ENCODE measurements at places on chromosomes 5 and 9.

DNA sequence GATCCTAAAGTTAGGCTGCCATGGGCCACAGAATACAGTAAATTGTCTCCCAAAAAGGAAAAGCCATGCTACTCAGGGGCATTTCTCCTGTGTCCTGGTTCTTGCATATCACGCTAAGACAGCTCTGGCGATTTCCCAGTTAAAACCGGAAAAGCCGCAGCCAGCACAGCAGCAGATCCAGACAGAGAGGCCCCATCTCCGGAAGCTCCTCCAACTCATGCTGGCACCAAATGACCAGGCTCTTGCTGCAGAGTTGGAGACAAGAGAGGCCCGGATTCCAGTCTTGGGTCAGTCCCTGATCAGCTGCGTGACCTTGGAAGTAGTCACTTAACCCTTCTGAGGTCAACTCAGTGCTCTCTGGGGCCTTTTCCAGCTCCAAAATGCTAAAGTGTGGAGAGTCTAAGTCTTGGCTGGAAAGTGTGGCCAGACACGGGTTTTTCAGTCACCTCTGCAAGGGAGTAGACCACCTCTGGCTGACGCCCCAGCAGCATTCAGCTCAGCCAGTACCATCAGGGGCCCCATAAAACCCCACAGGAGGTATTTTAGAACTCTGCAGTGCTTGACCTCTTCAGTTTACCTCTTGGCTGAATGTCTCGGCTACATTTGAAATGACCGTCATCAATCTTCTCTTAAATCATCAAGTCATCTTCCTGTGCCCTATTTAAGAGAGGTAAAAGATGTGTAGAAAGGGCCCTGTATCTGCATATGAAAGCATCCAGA is 16.2 kb downstream of the GDNF start:
- no peak overlapping the region for H3K27ac ChIP-seq
- H3K4me1 ChIP-seq = no peaks in the 10 kb centered on the region
- no peak overlapping the region for H3K4me3 ChIP-seq
- DNase-seq = no peak
- no peaks in the 10 kb centered on the region for H3K27me3 ChIP-seq
- H3K36me3 ChIP-seq = no peaks in the 10 kb centered on the region

GRCh38 chr9:116688806-116689485 is 1.8 kb downstream of the TRIM32 start:
- H3K27me3 ChIP-seq = no peaks in the 10 kb centered on the region
- no peaks in the 10 kb centered on the region for H3K36me3 ChIP-seq
- no peaks in the 10 kb centered on the region for H3K4me1 ChIP-seq
- no peak overlapping the region for H3K27ac ChIP-seq
- no peak for DNase-seq

GRCh38 chr5:167899490-167900070 is 391.9 kb upstream of the WWC1 start:
- no peak overlapping the region for H3K27ac ChIP-seq
- H3K4me3 ChIP-seq = no peak overlapping the region
- no peaks in the 10 kb centered on the region for H3K36me3 ChIP-seq
- no peak for DNase-seq
- H3K4me1 ChIP-seq = no peaks in the 10 kb centered on the region
- no peaks in the 10 kb centered on the region for H3K27me3 ChIP-seq

DNA sequence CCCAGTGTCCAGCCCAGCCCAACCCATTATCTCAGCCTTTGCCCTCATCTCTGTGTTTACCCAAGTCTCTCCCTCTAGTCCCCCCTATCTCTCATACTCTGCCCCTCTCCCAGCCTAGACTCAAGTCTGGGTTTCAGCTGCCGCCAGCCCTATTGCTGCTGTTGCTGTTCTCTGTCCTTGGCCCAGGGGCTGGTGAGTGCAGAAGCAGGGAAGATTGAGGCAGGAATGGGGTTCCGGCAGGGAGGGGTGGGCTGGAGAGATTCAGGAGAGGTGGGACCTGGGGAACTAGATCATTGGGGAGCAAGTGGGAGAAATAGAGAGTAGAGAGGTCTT is 702 bp downstream of the TMEM8B start:
- no peak for DNase-seq
- H3K27ac ChIP-seq = no peak overlapping the region
- H3K36me3 ChIP-seq = no peaks in the 10 kb centered on the region
- H3K4me1 ChIP-seq = peaks cover 7% of the 10 kb centered on the region

DNA sequence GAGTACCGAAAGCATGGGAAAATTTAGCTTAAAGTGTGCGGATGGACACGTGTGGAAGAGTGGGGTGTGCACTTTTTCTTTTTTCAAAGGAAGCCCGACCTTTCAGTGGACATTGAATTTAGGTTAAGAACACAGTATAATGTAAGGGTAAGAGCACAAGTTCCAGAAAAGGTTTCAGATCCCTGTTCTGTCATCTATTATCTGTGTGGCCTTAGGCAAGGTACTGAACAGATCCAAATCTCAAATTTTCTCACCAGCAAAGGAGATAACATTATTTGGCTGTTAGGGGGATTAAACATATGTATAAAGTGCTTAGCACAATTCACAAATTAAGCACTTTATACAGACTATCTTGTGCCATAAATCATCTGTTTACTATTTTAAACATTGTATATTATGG is 441.0 kb downstream of the SPOCK1 start:
- H3K27me3 ChIP-seq = no peaks in the 10 kb centered on the region
- no peak overlapping the region for H3K27ac ChIP-seq
- no peak overlapping the region for H3K4me3 ChIP-seq
- no peak for DNase-seq
- no peaks in the 10 kb centered on the region for H3K4me1 ChIP-seq

GRCh38 chr9:89501311-89501898 is 3.5 kb upstream of the SEMA4D start:
- H3K4me3 ChIP-seq = no peak overlapping the region
- H3K4me1 ChIP-seq = no peaks in the 10 kb centered on the region
- H3K36me3 ChIP-seq = no peaks in the 10 kb centered on the region
- no peak overlapping the region for H3K27ac ChIP-seq

DNA sequence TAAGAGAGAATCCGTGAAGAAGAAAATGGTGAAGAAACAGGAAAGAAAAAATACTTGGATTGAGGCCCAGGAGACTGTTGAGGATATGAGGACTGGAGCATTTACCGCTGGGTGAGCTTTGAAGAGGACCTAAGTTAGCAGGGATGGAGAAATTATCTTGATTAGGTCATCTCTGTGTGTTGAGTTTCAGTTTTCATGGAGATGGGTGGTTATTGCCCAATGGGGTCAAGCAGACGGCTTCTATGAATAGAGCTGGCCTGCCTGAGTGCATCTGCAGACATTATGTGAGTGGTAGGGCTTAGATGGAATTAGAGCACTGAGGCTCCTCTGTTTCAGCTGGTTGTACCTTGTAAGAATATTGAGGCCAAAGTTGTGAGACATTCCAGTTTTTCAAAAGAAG is 245.4 kb upstream of the FBXL7 start:
- no peak overlapping the region for H3K4me3 ChIP-seq
- H3K27ac ChIP-seq = no peak overlapping the region
- no peaks in the 10 kb centered on the region for H3K27me3 ChIP-seq
- H3K36me3 ChIP-seq = no peaks in the 10 kb centered on the region
- no peak for DNase-seq
- no peaks in the 10 kb centered on the region for H3K4me1 ChIP-seq

- H3K27ac ChIP-seq = no peak overlapping the region
- no peak overlapping the region for H3K4me3 ChIP-seq
- peaks cover 39% of the 10 kb centered on the region for H3K4me1 ChIP-seq
- H3K36me3 ChIP-seq = no peaks in the 10 kb centered on the region
- DNase-seq = no peak
- H3K27me3 ChIP-seq = no peaks in the 10 kb centered on the region
Measured at GRCh38 chr5:154770111-154770510, 14.9 kb downstream of the LARP1 start.

DNA sequence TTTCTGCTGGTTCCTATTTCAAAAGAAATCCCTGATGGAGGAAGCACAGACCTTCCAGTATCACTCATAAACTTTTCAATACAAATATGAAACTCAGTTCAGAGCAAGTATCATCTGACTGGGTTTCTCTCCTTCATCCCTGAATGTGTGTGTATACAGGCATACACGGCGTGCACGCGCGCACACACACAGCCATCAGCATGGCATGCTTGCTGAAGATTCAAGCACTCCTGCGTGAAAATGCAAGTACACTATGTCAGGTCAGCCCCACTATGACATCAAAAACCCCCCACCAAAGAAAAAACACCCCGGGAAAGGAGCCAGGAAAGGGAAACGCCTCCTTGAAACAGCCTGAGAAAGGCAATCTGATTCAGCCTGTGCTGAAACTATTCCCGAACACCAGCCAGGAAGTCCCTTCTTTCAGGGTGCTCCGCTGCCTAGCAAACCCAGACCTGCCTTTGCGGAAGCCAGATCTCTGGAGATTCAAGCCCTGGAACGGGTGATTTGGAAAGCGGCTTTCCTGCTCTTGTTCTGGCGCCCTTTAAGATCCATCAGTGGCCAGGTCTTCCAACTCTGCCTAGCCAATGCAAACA is 831 bp downstream of the KLHL3 start:
- H3K27ac ChIP-seq = peak overlapping the region; percentile 67
- no peaks in the 10 kb centered on the region for H3K4me1 ChIP-seq
- DNase-seq = peak; percentile 51

- no peaks in the 10 kb centered on the region for H3K27me3 ChIP-seq
- no peak overlapping the region for H3K27ac ChIP-seq
- DNase-seq = no peak
- no peak overlapping the region for H3K4me3 ChIP-seq
- H3K36me3 ChIP-seq = no peaks in the 10 kb centered on the region
- H3K4me1 ChIP-seq = no peaks in the 10 kb centered on the region
Measured at GRCh38 chr5:66628561-66628960, 32.4 kb downstream of the MAST4 start.

DNA sequence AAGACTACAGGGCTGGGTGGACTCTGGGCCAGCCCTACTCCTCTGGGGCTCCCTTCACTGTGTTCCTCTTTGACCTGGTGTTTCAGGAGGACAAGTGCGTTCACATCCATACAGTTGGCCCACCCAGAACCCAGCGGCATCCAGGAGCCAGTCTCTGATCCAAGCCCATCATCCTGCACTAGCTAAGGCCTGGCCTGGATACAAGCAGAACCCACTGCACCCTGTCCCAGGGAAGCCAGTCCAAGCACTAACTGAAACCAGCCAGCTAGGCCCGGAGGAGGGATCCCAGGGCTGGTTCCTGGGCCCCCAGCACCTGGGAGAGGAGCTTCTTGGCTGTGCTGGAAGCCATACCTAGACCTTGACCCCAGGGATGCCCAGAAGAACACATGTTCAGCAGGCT is 4.1 kb upstream of the GBGT1 start:
- no peak overlapping the region for H3K27ac ChIP-seq
- no peak overlapping the region for H3K4me3 ChIP-seq
- no peak for DNase-seq
- H3K4me1 ChIP-seq = no peaks in the 10 kb centered on the region
- H3K36me3 ChIP-seq = no peaks in the 10 kb centered on the region

DNA sequence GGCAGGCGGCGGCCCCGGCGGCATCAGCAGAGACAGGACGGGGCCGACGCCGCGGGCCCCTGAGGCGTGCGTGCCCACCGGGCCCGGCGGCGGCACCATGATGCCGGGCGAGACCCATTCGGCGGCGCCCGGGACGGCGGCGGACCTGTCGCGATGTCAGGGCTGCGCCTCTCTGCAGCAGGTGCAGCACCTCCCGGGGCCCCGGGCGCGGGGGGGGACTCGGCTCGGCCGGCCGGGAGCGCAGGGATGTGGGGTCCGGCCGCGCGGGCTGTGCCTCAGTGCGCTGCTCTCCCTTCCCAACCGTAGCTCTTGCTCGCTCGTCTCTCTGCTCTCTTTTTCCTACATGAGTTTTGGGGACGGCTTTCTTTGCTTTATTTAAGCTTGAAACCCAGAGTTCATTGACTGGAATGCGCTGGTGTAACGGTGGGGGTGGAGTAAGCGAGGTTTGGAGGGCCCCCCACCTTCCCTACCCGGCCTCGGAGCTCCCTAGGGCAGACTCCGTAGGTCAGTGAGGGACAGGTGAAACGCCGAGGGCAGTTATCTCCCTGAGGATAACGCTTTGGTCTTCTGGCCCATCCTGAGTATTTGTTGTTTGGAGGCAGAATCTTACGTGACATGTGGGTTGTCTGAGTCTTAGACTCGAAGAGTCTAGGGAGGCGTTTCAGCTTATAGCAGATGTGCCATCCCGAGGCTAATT is 490 bp downstream of the ICE1 start:
- peak overlapping the region; percentile 99 for H3K27ac ChIP-seq
- H3K27me3 ChIP-seq = no peaks in the 10 kb centered on the region
- no peak for DNase-seq
- H3K36me3 ChIP-seq = no peaks in the 10 kb centered on the region
- H3K4me3 ChIP-seq = peak overlapping the region; percentile 92
- H3K4me1 ChIP-seq = peaks cover 18% of the 10 kb centered on the region

- no peak overlapping the region for H3K4me3 ChIP-seq
- H3K4me1 ChIP-seq = no peaks in the 10 kb centered on the region
- H3K36me3 ChIP-seq = no peaks in the 10 kb centered on the region
- H3K27ac ChIP-seq = no peak overlapping the region
- DNase-seq = peak; percentile 49
Measured at GRCh38 chr9:272251-273213, 57.9 kb downstream of the DOCK8 start.

DNA sequence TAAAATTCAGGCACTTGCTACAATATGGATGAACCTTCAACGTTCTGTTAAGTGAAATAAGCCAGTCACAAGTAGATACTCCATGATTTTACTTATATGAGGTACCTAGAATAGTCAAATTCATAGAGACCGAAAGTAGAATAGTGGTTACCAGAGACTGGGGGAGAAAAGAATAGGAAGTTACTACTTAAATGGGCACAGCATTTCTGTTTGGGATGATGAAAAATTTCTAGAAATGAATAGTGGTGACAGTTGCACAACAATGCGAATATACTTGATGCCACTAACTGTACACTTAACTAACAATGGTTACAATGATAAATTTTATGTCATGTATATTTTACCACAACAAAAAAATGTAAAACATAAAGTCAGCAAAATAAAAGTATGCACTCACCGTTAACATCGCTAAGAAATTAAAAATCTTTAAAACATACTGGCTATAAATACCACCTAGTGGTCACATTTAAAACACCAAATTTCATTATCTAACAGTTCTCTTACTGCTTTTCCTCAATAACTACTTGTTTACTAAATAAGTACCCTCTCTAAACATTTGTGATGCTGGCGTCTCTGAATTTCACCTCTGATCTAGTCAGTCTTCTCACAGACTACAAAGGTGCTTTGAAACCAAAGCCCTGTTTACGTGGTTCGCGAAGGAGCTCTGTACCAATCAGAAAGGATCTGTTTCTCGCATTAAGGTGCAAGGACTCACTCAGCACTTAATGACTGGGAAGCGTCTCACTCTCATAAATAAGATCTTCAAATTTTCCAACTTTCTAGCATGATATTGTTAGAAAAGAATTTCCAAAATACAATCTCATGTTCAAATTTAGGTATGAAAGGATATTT is 22.7 kb downstream of the KIF3A start:
- no peaks in the 10 kb centered on the region for H3K27me3 ChIP-seq
- DNase-seq = no peak
- H3K36me3 ChIP-seq = no peaks in the 10 kb centered on the region
- H3K4me3 ChIP-seq = no peak overlapping the region
- H3K4me1 ChIP-seq = no peaks in the 10 kb centered on the region
- no peak overlapping the region for H3K27ac ChIP-seq

GRCh38 chr9:77663754-77664153 is 15.6 kb upstream of the GNA14 start:
- no peaks in the 10 kb centered on the region for H3K27me3 ChIP-seq
- H3K4me3 ChIP-seq = no peak overlapping the region
- no peak overlapping the region for H3K27ac ChIP-seq
- DNase-seq = peak; percentile 66
- no peaks in the 10 kb centered on the region for H3K4me1 ChIP-seq

- H3K36me3 ChIP-seq = no peaks in the 10 kb centered on the region
- DNase-seq = no peak
- H3K27ac ChIP-seq = no peak overlapping the region
- H3K4me3 ChIP-seq = no peak overlapping the region
- H3K4me1 ChIP-seq = peaks cover 30% of the 10 kb centered on the region
Measured at GRCh38 chr9:130531670-130532069, 47.7 kb upstream of the FUBP3 start.

Data from right lobe of liver (tissue), 6 donors.